ENCODE measurements at places on chromosomes 1 and 21.
A peak's percentile ranks its signal among the peaks of the same experiment; 100 is the strongest.

DNA sequence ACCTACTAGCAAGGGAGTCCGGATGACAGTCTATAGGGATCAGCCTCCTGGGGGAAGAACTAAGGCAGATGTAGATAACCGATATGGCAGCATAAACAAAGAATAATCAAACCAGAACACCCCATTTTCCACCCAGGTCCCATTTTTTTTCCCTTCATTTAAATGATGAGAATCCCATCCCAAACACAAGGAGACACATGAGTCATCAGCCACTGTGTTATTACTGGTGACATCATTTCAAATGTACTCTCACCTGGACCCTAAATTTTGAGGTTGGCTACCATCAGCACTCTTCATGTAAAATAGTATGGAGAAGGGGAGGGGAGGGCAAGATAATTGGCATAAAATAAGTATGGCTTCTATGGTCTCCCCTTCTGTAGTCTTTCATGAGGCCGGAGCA is 108.9 kb upstream of the GUCA2B start:
- DNase-seq, result no peak

GRCh38 chr1:248596615-248597014 is 885 bp downstream of the OR2T10 start:
- DNase-seq, result no peak

GRCh38 chr1:218407630-218408029 is 62.5 kb downstream of the TGFB2 start:
- DNase-seq, result no peak

- DNase-seq, result no peak
Observed at GRCh38 chr1:208243527-208243966, 637 bp downstream of the PLXNA2 start.

DNA sequence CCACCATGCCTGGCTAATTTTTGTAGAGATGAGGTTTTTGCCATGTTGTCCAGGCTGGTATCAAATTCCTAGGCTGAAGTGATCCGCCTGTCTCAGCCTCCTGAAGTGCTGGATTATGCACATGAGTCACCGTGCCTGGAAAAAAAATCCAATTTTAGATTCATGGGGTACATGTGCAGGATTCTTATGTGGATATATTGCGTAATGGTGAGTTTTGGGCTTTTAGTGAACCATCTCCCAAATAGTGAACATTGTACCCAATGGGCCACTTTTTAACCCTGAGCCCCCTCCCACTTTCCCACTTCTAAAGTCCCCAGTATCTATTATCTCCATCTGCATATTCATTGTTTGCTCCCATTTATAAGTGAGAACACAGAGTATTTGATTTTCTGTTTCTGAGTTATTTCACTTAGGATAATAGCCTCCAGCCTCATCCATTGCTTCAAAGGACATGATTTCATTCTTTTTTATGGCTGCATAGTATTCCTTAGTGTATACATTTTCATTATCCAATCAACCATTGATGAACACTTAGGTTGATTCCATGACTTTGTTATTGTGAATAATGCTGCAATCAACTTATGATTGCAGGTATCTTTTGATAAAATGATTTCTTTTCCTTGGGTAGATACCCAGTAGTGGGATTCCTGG is 104.4 kb downstream of the MAP3K21 start:
- DNase-seq, result no peak

DNA sequence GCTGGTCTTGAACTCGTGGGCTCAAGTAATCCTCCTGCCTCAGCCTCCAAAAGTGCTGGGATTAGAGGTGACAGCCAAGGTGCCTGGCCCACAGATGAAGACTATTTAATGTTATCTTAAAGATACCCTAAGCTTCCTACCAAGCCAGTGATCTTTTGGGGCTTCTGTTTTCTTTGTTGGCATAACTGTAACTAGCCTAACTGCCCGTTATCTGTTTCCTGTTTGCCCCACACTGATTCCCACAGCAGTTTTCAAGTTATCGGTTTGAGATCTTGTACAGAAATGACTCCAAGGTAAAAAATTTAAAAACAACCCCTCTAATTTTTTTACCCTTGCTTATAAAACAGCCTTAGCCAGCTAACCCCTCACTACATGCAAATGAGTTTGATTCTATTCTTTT is 12.4 kb downstream of the SELL start:
- no peak for DNase-seq

DNA sequence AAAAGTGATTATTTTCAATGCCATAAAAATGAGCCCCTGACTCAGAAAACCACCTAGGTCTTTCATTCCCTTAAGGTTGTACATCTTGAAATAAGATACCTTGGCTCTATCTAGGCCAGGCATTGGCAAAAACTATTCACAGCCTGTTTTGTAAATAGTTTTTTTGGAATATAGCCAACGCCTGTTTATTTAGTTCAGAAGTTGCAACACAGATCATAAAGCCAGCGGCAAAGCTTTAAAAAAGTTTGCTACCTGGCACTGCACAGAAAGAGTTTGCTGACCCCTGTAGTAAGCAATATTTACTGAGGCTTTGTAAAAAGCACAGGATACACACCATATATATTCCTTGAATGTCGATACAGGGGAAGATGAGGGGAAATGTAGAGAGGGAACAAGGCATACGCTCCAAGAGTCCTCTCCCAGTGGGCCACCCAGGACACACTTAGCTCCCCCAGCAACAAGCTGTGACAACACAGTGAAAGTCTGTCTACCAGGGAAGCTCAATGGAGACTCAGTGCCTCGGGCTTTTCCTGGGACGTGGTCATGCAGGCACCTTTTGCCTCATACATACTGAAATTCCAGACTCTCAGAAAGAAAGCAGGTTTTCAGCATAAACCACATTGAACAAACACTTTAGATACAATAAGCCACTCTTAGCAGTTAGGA is 20.5 kb downstream of the TARBP1 start:
- no peak for DNase-seq

- DNase-seq, result no peak
Observed at GRCh38 chr1:21278208-21278859, 11.9 kb downstream of the ECE1 start.

GRCh38 chr21:16794950-16795349 is 717.9 kb upstream of the CXADR start:
- DNase-seq, result peak; percentile 53

- peak; percentile 39 for DNase-seq
Observed at GRCh38 chr1:178513278-178513983, 522 bp downstream of the TEX35 start.

DNA sequence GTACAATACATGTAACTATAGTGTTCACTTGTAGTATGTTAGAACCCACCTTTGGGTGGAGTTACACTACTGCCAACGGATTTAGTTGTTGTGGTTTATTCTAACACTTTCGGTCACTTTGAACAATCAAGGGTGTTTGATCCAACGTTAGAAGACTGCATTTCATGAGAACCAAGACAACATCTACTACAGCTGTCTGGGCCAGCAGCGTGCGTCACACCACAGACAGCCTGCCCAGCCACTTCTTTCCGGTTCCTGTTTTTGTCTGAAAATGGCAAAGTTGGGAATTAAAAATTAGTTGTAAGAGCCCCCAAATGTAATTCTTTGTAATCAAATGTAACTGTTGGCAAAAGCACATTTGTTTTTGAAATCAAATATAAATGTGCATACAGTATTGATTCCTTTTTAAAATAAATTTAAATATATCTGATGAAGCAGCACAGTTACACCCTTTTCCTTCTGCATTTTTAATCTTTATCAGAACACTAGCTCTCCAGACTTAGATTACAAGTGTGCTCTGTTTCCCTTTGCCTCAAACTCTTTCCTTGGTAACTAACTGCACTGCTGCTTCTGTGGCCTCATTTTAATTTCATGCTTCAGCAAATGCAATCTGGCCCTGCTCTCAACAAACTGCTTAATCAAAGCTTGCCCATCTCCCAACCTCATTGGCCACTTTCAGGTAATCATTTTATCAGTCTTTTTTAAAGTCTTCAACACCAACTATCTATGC is 86.6 kb upstream of the DPH5 start:
- no peak for DNase-seq
